ENCODE measurements at places on chromosomes 13 and 19.

DNA sequence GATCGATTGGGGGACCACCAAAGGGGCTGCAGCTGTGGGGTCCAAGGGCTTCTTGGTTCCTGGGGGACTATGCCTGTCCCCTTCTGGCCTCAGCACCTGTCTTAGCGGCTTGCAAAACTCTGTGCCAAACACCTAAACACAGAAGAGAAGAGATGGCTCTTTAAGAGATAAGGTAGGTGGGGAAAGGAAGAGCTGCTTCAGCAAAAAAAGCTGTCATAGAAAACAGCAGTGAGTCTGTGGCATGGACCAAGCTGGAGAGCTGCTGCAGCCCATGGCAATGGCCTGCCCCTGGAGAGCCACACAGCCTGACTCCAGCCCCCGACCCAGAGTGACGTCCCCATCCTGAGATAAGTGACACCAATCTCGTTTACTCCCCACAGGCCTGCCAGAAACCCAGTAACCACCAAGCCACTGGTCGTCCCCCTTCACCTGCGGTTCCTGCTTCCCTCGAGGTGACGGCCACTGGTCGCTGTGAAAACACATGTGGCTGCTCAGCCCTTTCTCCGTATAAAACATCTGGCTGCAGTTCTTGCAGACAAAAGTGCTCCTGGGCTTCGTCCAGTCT, 25.0 kb upstream of the NAPA start:
- DNase-seq = no peak

DNA sequence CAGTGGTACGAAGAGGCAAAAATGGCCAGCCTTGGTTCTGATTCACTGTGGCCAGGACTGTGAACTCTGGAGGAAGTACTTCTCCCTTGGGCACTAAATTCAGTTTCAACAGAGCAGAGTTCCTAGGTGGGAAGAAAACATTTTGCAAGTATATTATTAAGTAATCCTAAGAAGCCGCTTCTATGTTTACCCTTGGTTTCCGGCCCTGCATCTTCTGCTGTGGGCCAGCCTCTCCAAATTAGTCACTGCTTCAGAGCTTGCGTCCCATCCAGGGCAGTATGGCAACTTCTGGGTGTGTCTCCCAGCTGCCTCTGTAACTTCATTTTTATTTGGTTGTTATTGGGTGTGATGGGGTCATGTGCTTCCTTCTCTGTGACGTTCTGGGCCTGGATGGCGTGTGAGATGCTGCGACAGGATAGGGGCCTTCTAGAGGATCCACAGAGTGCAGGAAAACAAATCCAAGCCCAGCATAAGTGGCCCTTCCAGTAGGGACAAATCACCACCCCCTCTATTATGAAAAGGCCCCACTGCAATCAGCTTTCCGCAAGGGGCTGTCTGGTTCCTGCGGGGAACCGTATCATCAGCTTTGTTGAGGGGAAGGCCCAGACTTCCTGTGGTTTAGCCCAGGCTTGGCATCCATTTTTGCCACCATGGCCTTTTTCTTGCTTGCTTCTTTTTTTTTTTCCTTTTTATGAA, 55.1 kb upstream of the C1QTNF9 start:
- no peak for DNase-seq

DNA sequence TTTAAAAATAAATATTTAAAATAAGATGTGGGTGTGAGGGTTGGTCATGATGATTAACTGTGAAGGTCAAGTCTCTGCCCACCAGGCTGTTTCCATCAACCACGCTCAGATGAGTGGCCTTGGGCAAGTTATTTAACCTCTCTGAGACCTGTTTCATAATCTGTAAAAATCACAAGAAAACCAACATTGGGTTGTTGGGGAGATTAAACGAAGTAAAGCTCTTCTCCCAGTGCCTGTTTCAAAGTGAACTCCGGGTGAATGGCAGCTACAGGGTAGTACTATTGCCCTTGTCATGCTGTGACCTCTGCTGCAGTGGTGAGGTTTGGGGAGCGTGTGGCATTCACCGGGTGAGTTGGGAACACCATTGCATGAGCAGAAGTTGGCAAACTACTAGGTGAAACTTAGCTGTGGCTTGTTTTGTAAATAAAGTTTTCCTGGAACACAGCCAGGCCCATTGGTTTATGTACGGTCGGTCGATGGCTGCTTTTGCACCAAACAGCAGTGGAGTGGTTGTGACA, 153.2 kb downstream of the USP12 start:
- DNase-seq = no peak

- no peak for DNase-seq
Measured at GRCh38 chr13:48486362-48486761, 46.5 kb downstream of the RCBTB2 start.
